ENCODE measurements at places on chromosomes 3 and 15.

DNA sequence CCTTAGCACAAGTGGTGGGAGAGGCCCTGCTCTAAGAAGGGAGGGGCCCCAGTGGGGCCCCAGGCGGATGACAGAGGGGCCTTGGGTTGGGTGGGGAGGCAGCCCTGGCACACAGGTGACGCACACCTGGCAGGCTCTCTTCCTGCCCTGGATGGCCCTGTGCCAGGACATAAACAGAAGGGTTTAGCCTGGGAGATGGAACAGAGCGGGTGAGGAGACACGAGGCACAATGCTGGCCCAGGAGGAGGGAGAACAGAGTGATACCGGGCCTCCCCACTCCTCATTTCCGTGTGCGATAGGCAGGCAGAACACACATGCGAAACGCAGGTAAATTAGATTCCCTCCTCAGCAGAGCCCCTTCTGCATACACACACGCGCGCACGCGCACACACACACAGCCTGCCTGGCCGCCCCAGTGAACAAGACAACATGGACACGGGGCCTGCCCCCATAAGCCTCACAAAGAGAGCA lies 39.8 kb downstream of the IDH2 start:
- no peak for DNase-seq

DNA sequence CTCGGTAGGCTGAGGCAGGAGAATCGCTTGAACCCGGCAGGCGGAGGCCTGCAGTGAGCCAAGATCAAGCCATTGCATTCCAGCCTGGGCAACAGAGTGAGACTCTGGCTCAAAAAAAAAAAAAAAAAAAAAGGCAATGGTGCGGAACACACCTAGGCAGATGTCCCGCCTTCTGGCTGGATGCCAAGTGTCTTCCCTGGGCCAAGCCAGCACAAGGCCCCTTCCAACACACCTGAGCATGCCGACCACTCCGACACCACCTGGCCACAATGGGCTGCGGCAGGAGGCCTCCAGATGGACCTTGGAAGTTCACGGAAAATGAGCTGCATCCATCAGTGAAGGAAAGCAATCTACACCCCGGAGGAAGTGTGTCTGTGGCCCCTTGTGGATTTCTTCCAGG lies 19.0 kb downstream of the NUP210 start:
- no peak for DNase-seq

- DNase-seq, result no peak
Measured at GRCh38 chr3:39398700-39399099, 7.8 kb upstream of the RPSA start.

DNA sequence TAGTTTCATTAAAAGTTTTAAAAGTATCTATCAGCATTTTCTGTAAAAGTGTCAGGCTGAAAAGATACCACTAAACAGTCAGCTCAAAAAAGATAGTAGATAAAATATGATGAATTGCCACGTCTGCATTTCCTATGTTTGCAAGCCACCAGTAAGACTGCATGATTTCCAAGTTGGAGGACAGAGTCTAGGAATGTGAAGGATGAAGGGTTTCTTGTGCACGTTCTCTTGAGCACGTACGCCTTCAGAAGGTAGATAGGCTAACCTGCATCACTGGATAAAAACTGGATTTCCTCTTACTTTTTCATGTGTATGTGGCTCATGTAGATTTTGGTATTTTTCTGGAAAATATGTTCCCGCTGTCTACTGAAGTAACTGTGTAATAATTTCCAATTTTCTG lies 9.9 kb upstream of the SEMA6D start:
- DNase-seq, result no peak

DNA sequence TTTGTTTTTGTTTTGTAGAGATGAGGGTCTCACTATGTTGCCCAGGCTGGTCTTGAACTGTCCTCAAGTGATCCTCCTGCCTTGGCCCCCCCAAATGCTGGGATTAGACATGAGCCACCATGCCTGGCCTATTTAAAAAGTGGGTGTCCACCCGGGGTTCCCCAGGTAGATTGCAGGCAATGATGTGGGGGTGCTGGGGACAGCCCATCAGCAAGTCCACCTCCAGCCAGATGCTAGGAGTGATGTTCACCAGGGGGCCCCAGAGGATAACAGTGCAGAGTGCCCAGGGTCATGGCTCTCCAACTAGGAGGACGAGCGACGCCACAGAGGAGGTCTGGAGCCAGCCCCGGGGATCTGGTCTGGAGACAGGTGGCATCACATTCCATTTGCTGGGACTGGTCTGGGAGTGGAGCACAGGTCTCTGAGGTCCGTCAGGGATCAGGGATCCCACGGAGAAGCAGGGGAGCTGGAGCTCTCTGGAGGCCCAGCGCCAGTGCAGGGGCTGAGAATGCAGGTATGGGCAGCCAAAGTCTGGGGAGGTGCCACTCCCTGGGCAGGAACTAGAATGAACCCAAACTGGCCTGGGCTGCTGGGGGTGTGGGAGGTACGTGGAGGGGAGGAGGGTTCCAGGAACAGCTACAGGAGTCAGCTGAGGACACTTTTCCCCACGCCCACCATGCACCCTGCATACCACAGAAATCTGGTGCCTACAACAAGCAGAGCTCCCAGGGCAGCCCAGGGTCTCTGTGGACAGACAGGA lies 51.2 kb upstream of the PCSK6 start:
- no peak for DNase-seq

GRCh38 chr15:69325456-69325971 lies 26.8 kb downstream of the PAQR5 start:
- no peak for DNase-seq

DNA sequence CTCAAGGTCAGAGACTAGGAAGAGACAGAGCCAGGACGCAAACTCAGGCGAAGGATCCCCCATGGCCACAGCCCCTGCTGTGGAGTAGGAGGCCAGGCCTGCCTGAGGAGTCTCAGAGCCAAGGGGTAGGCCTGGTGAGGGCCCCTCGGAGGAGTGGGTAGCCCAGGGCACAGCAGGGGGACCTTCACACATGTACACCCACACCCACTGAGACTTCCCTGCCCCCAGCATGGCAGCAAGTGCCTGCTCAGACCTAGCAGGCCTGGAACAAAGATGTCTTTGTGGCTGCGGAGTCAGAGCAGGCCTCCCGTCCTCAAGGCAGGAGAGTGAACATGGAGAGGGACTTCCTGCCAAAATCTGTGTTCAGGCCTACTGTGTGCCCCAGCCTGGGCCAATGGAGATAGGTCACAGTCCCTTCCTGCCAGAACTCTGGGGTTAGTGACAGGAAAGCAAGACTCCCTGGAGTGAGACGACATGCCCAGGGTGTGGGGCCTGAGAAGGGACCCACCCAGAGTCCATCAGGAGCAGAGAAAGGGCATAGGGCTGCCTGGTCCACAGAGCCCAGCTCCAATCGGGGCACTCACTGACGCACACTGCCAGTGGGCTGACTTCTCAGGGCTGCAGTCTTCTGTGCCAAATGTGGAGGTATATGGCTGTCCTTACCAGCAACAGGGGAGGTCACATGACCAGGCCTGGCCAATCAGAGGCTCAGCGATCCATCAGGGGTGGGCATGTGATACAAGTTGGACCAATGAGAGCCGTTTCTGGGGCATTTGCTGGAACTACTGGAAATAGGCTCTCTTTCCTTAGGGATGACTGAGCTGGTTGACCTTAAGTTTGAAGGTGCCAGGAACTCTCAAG lies 2.3 kb downstream of the GRIP2 start:
- peak; percentile 70 for DNase-seq

GRCh38 chr15:74426404-74427281 lies 7.1 kb downstream of the SEMA7A start:
- no peak for DNase-seq

DNA sequence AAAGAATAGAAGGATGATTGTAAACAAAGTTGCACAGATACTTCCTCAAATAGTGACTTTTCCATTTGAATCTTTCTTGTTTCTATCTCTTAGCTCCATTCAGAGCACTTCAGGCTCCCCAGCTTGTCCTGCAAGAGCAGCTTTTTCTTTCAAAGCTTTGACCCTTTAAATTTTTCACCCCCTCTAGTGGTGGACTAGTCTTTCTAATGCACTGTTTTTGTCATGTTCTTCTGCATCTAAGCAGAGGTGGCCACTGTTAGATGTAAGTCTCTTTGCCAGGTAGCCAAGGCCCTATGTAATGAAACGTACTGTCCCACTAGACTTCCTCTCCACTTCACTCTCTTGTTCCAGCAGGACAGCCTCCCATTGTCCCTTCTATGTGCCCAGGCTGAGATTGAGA lies 74.0 kb upstream of the MANF start:
- peak; percentile 30 for DNase-seq
